ENCODE measurements at places on chromosomes 7 and 10.

DNA sequence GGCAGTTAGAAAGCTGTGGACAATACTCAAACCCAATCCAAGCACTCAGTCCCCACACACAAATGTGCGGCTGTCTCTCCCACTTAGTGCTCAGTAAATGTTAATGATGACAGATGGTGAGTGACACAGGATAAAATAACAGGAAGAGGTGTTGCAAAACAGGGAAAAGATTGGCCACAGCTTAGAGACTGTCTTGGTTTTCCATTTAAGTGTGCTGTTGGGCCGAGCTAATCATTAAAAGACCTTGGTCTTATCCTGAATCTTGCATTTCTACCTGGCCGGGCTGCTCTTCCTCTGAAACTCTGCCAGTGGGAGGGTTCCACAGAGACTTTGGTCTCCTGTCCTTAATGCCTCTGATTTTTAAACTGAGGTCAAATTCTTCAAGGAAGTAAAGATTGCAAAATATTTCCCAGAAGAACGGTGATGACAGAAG is 113.1 kb upstream of the RNF32 start:
- DNase-seq: no peak

- no peak for DNase-seq
Observed at GRCh38 chr7:83697804-83698530, 49.0 kb upstream of the SEMA3E start.

DNA sequence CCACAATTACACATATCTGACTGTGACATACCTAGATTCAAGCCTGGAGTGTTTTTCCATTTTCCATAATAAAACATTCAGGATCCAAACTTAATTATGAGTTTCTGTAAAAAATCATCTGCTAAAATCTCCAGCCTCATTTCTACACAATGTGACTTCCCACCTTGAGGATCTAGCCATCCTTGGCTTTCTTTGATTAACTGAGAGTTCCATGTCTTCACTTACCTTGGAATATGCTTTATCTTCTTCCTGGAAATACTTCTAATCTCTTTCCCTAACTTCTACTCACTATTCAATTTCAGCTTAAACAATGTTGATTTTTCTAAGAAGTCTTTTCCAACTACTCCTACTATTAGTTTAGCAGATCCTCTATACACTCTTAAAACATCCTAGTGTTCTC is 16.5 kb upstream of the GIMAP2 start:
- no peak for DNase-seq

DNA sequence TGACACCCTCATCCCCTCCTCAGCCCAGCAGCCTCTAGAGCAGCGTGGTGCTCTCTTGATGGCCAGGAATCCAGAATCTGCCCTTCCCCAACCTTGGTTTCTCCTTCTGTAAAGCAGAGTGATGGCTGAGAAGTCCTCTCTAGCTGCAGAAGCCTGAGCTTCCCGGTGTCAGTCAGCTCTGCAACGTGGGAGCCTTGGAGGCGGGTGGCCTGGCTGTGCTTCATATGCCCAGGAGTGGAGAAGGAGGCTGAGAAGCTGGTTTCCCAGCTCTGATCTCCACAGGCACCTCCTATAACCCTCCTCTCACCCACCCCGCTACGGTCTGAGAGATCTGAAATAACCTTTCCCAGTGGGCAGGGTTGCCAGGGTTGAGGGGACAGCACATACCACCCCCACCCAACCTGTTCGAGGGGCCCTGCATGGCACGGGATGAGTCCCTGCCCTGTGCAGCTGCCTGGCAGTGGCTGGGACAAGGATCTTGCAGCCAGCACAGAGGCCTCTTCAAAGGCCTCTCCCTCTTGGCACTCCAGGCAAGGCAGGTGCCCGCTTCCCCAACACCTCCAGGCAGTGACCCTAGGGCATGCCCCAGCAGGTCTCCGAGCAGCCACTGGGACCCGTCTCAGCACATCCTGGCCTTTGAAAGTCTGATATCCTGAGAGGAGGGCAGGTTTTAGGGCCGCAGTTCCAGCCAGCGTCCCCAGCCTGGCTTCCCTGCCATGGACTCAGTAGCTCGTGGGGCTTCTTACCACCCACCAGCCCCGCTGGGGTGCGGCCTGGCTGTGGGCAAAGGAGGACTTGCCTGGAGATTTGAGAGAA is 18.3 kb upstream of the SLC29A3 start:
- DNase-seq: no peak

Measured in activated CD4-positive, alpha-beta T cell treated with anti-CD3 and anti-CD28 coated beads, Interleukin-2, amount 50 U/mL, for 1 hour (primary cell).